Forelimb muscle (tissue), 1 donor: ENCODE measurements at places on chromosomes 1 and 21.

GRCh38 chr1:26169669-26170471, at the start of gene ZNF593:
ZNF593 (plus strand) TSS chr1:26169908; CDS start chr1:26169984, 76 bp downstream.
- peak; percentile 81 for DNase-seq

GRCh38 chr1:157496121-157496526, 56.2 kb downstream of the FCRL5 start:
- DNase-seq, result no peak

DNA sequence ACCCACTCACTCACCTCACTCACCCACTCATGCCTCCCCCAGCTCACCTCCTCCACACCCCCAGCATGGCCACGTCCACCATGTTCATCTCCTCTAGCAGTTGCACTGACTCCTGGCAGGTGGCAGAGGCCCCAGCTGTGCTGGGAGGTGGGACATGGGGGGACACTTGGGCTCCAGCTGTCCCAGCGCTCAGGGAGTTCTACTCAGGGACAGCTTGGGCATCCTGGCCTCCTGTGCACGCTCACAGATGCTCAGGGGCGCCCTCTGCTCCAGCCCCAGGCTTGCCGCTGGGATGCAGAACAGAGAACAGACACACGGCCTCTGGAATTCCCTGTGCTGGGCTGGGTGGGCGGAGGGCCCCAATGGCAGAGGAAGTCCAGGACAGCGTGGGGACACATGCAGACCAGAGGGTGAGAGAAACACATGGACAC, 5.2 kb downstream of the KRTAP10-8 start:
- no peak for DNase-seq

DNA sequence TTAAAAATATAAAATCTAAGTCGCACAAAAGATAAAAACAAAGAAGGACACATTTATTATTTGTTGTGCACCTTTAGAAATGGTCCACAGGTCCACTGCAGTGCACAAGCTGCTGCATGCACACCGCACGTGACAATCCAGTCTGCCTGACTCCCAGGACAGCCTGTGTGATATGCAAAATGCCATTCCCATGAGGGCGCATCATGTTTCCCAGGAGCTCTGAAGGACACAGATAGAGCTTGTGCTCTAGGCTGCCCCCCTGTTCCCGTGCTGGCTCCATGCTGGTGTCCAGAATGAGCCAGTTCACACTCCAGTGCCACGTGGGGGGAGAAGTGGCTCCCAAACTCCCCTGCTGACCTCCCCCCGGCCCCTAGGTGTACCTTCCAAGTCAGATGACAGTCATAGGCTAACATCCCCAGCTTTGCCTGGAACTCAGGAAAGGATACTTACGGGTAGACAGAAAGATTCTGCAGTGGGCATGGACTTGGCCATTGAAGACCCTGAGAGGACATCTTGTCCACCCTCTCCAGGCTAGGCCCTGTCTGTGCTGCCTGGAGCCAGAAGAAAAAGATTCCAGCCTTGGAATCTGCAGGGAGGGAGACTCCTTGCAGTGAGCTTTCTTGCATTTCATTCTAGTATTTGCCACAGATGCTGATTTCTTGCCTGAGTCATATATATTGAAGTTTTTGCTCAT, 26.3 kb downstream of the RAB7B start:
- no peak for DNase-seq

GRCh38 chr1:210246447-210246846, 13.9 kb downstream of the SERTAD4 start:
- DNase-seq, result no peak

- DNase-seq, result no peak
Measured at GRCh38 chr1:225532240-225532944, 104.6 kb upstream of the LBR start.

- no peak for DNase-seq
Measured at GRCh38 chr1:22545141-22545540, 18.1 kb upstream of the EPHA8 start.

GRCh38 chr1:235019471-235019870, 109.2 kb downstream of the TOMM20 start:
- DNase-seq, result no peak

DNA sequence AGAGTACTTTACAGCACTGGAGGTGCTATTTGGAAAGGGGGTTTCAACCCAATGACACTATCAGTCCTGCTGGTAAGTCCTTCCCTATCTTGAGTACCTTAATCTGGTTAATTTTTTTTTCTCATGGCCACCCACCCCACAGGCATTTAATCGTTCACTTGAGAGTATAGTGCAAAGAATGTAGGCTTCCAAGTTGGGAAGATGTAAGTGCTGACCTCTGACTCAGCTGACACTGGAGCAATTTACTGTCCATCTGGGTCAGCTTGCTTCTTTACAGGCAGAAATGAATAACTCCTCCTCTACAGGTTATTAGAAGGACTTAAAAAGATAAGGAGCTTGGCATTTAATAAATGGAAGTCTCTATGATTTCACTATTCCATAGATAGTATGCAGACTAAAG, 89.6 kb downstream of the AK5 start:
- no peak for DNase-seq

DNA sequence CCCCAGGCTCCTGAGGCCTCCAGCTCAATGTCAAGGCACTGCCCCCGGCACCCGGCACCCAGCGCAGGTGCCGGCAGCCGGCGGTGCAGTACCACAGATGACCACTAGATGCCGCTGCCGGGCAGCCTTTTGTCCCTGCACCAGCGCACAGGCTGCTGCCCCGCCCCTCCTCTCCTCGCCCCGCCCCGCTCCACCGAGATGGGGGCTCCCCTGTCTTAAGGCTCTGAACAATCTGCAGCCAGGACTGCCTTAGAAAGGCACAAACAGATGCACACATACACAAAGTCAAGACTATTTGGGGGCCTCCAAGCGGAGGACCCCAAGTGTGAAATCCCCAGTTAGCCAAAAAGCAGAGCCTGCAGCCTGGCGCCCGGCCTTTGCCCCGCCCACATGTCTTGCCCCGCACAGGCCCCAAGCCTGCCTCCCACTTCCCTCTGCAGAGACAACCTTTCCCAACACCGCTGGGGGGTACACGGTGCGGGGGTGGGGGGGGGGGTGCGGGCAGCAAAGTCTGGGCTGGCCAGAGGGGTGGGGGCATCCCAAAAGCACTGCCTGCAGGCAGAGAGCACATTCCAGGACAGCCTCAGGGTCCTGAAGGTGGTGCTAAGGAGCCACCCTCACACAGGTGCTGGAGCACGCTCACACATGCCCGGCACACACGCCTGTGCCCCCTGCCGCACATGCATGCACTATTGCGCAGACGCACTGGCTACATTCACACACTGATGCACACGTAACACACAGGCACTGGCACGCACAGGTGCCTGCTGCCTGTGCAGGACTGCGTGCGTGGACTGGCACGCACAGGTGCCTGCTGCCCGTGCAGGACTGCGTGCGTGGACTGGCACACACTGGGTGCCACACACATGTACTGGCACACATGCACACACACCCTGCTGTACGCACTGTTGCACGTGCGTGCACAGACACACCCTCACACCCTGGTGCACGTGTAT, 37.1 kb downstream of the ARHGEF16 start:
- no peak for DNase-seq

DNA sequence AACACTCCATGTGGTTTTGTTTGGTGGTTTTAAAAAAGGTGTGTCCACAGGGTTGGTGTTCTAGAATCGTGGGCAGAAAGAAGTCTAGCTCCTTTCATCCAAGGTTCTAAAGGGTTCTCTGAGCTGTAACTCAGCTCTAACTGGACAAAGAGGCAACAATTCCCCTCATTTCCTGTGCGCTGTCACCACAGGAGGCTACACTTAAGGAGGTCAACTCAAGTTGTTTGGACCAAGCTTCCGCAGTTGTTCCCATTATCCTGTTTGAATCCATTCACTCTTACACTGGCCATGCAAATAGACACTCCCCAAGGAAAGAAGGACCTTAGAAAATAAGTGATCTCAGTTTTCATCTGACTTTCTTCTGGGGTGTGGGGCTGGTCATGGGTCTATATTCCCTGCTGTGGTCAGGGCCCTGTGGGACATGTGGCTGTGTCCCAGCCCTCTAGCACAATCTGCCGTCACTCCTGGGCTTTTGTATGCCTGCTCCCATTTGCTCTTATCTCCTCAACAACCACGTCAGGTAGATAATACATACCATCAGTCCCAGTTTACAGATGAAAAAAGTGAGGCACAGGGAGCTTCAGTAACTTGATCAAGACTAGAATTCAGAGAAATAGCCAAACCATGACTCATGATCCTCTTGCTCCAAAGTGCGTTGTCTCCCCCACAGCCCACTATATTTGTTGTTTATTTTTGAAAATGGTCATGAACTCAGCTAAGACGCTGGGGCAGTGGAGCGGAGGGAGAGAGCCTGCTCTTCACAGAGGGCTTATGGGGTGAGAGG, 103.6 kb downstream of the RHOU start:
- no peak for DNase-seq
